ENCODE measurements at places on chromosomes 13 and 19.
A peak's percentile ranks its signal among the peaks of the same experiment; 100 is the strongest.

DNA sequence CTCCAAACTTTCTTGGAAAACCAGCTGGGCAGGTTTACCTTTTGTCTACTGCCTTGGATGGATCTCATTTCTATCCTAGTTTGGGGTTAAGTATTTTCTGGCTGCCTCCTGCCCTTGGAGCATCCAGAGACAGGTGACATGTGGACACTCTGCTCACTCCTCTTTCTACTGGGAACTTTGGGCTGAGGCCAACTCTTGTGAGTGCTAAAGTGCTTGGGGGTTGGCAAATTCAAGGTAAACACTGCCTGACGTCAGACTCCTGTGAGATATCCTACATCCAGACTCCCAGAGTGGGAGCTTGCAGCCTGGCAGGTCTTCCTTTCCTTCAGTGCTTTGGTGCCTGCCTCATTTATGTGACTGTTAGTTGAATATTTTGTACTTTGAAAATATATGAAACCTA lies 388.1 kb downstream of the KCNRG start:
- no peak for DNase-seq

GRCh38 chr19:46022431-46023310 lies at the start of gene PGLYRP1:
Gene PGLYRP1 (minus strand): TSS chr19:46023053. CDS start chr19:46023021, 32 bp downstream.
- no peak for DNase-seq

GRCh38 chr13:40522282-40522681 lies 144.2 kb downstream of the FOXO1 start:
- DNase-seq = no peak

DNA sequence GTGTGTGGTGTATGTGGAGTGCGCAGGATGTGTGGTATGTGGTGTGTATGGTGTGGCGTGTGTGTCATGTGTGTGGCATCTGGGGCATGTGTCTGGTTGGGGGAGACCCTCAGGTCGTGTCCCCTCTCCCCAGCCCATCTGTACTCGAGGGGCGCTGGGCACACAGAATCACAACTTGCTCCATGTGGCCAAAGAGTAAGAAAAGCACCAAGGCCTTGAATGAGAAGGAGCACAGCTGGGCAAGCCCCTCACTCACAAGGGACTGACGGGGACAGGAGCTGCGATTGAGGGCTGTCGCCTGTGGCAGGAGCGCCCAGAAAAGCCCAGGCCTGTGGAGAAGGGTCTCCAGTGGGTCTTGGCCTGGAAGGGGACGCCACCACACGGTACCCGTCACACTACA lies 62.8 kb downstream of the PEPD start:
- no peak for DNase-seq

DNA sequence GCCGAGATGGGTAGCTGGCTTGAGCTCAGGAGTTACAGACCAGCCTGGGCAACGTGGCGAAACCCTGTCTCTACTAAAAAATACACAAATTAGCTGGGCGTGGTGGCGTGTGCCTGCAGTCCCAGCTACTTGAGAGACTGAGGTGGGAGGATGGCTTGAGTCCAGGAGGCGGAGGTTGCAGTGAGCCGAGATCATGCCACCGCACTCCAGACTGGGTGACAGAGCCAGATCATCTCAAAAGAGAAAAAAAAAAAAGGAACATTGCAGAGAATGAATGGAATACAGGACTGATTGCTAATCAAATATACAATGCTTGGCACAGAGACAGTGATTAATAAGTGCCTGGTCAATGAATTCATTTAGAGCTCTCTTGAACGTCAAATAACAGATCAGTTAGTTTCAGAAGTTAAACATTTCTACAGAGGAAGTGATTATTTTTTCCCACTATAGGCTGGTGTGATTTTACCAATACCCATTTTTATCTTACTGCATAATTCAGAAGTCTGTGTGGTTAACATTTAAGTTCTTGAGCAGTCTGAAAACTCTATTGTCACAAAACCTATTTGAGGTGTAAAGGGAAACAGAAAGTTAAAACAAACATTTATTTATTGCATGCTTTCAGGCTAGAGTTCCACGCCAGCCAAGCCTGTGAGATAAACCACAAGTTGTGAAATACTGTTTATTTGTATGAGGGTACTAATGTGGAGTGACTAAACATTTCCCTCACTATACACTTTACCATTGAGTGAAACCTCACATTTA lies 7.7 kb upstream of the TBC1D4 start:
- peak; percentile 45 for DNase-seq

GRCh38 chr13:102261809-102262208 lies 140.0 kb downstream of the FGF14 start:
- no peak for DNase-seq
